ENCODE measurements at places on chromosomes 1 and 21.

GRCh38 chr1:180849031-180849775 lies 63.5 kb upstream of the KIAA1614 start:
- no peak for DNase-seq

DNA sequence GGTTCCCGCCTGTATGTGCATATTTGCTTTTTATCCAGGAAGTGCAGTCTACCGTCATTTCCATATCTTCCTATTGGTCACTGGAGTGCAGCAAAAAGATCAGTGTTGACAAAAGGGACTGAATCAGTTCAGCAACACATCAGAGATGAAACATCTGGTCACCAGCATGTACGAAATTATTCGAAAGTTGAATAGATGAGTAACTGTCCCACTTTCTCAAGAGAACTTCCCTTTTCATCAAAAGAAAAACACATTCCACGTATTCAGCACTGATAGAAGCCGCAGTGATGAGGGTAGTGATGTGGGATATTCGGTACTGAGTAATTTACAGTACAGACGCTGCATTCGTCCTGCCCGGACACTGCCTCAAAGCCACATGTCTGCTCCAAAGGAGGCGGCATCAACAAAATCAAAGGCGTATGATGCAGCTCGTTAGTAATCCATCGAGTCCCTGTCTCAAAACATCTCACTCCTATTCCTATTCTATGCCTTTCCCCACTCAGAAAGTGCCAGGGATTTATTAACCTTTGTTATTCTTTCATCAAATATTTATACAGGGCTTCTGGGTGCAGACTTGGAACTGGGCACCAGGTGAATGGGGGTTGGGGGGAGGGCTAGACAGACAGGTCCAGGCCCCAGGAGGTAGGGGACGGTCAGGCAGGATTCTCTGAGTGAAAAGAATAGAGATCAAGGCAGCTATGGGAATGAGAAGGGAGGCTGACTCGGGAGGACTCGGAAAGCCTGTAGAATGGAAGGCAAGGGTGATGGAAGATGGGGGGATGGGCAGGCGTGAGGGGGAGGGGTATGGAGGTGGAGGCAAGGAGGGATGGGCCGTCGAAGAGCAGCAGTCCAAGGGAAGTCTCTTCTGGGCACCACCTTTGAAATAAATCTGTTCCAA lies 79.5 kb upstream of the SLC45A1 start:
- peak; percentile 87 for DNase-seq

- no peak for DNase-seq
These were observed 5.6 kb downstream of the CRCT1 start for GRCh38 chr1:152519851-152520250.

- DNase-seq: no peak
These were observed 140.2 kb upstream of the RUNX1 start for GRCh38 chr21:35189077-35189863.
